ENCODE measurements at places on chromosomes 5 and 9. TPM values are rescaled to one million over a fixed set of nuclear protein-coding genes. Genes with fewer than 3 reads are reported as not detected.

Gene CDH10
- 0.13 TPM for total RNA-seq

Gene SLC36A2
- 1.8 TPM for total RNA-seq

Gene SOHLH1
- total RNA-seq, result not detected

Gene IFNA4
- not detected for total RNA-seq

Gene SCGB3A1
- 1.1 TPM for total RNA-seq

Gene SLC6A18
- not detected for total RNA-seq

Gene CAST
- 282 TPM for total RNA-seq

Gene SPATA31A1
- total RNA-seq, result not detected

Gene SLC6A19
- total RNA-seq, result 2.2 TPM

Gene TPPP
- 6.9 TPM for total RNA-seq

- DNase-seq, result no peak
These were observed 143.1 kb downstream of the FSTL4 start for GRCh38 chr5:133469252-133469651.

DNA sequence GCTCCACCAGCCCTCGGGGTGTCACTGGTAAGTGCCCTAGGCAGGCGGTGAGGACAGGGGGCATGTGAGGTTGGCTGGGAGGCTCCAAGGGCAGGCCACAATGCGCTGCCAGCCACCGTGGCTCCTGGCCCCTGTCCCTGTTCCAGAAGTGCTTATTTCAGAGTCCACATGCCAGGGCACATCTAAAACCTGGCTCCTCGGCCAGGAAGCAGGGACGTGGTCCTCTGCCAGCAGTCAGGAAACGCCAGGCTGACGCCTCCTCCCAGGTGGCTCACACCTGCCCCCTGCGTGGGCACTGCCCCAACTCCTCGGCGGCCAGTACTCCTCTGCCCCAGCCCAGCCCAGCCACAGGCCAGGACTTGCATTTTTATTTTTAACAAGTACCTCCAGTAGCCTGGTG lies 68.5 kb downstream of the SECISBP2 start:
- DNase-seq, result no peak

- peak; percentile 89 for DNase-seq
These were observed 118.4 kb upstream of the DPYSL3 start for GRCh38 chr5:147628058-147628895.

- DNase-seq, result no peak
These were observed 31.8 kb upstream of the PLCXD3 start for GRCh38 chr5:41542183-41542582.

GRCh38 chr9:88789785-88790184 lies 201.5 kb upstream of the S1PR3 start:
- no peak for DNase-seq

DNA sequence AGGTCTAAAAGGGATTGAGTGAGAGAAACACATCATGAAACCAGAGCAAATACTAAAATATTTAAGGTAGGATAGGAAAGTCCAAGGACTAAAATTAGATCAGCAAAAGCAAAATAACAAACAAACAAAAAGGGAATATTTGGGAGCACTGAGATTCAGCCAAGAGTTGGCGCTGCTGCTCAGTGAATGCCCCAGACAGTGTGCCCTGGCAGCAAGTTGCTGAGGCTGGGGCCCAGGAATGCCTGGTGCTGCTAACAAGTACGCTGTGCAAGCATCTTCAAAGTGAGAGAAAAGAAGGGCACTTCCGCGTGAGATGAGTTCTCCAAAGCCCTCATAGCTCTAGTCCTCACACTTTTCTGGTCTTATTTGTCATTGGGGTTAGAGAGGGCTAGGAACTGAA lies 603.3 kb downstream of the EFNA5 start:
- no peak for DNase-seq

GRCh38 chr9:121674952-121675351 lies 23.5 kb downstream of the DAB2IP start:
- no peak for DNase-seq

- DNase-seq, result peak; percentile 33
These were observed 42.1 kb downstream of the CACNA1B start for GRCh38 chr9:137919649-137920141.

GRCh38 chr9:90188656-90189055 lies 454.0 kb downstream of the DIRAS2 start:
- no peak for DNase-seq

DNA sequence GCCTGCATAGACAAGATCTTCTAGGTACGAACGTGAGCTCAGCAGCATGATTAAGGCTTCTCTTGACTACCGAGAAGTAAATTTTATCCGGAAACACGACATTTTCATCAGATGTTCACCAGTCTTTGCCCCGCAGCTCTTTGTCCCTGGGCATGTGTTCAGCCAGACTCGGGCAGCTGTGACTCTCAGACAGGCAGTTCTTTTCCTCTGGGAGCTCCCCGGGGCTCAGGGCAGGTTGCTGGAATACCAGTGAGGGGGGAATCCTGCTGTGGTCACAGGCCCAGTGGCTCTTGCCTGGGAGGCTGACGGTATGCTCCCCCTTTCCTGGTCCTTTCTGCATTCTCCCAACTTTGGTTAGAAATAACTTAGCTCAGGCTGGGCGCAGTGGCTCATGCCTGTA lies 186.1 kb downstream of the GNA14 start:
- no peak for DNase-seq

DNA sequence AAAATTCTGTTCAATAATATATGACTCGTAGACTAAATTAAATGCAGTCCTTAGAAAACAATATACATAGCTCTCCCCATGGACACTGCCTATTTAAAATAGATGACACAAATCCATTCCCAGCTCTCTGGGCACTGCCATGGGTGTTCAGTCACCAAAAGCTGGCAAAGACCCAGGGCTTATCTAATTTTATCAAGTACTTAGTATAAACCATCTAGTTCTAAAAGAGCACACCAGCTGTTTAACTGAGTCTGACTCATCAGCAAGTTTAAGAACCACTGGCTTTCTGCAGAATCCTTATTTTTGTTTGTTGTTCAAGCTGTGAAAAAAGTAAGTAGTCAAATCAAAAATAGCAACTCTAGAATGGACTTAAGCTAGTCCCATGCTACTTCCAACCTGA lies 107.6 kb downstream of the PLPP1 start:
- no peak for DNase-seq

GRCh38 chr9:100499866-100500265 lies 26.9 kb downstream of the TMEFF1 start:
- no peak for DNase-seq

DNA sequence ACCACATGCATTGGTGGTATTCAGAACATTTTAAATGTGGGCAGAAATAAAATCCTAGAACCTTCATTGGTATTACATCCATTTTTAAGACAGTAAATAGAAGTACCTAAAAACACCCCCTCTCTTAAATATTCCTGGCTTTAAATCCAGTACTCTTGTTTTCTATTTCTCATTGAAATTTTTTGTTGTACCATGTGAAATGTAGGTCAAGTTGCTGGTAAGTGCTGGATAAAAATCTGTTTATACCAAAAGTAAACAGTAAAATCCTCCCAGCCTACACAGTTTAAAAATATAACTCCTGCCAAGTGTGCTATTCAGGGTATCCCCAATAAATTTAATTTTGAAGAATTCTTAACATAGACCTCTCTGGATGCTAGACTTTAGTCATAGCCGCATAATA lies 75.0 kb upstream of the FST start:
- no peak for DNase-seq

DNA sequence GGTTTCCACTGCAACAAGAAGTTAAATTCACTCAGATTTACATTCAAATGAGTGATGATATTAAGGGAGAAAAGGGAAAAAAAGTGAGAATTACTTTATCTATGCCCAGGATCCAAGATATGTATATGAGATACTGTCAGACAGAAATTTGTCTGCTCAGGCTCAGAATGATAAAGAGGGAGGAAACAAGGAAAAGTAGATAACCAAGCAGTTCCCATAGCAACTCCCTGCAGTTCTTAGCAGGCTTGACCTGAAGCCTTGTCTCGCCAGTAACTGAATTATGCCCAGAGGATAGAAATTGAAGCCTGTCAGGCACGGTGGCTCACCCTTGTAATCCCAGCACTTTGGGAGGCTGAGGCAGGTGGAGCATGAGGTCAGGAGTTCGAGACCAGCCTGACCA lies 304.4 kb downstream of the TLE1 start:
- no peak for DNase-seq

DNA sequence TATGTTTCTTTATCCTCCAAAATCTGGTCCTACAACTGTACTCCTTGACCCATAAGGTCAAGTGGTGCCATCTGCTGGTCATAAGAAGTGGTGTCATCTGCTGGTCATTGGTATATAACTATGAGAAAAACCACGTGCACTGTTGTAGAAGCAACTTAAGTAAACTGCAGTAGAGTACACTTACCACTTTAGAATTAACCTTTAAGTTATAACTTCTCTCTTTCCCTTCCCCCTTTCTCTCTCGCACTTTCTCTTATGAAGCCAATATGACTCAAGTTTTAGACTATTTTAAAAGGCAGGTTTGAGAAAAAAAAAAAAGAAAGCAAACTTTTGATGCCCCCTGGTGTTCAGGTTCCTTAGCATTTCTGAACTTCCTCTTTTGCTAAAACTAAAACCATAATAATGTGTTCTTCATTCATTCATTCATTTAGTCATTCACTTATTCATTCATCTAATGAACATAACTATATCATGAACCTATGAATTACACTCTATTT lies 12.8 kb upstream of the MTAP start:
- peak; percentile 89 for DNase-seq

DNA sequence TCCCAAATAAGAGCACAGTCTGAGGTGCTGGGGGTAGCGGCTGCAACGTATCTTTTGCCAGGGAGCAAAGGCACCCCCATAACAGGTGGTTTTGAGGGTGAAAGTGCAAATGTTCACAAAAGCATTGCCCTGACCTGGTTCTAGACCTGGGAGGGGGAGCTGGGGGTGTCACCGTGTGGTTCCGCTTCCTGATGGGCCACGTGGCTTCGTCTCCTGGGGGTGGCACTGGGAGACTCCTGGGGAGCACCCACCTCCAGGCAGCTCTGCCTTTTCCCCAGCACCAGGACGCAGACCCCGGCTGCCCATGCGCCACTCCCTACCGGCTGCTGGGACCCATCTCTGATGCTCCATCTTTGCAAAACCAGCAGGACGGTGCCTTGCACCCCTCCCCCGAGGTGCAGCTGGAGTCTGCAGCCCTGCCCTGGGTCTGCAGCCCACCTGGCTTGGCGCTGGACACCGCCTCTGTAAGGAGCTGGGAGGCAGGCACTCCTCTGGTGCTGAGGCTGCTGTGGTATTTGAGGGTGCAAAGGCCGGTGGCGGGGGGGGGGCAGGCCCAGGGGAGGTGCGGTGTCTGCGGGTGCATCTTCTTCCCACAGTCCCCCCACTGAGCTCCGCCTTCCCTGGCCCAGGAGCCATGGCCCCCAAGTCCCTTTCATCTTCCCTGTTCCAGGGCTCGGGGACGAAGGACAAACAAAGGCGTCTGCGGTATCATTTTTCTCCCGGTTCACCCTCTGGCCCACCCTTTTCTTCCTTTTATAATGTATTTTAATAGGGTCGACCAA lies 29.8 kb upstream of the RXRA start:
- no peak for DNase-seq

- DNase-seq, result no peak
These were observed 466.4 kb downstream of the DMRTA1 start for GRCh38 chr9:22913026-22913425.

GRCh38 chr5:148808864-148809642 lies 17.4 kb upstream of the ADRB2 start:
- no peak for DNase-seq

- no peak for DNase-seq
These were observed 336.4 kb upstream of the MPDZ start for GRCh38 chr9:13615660-13616490.

DNA sequence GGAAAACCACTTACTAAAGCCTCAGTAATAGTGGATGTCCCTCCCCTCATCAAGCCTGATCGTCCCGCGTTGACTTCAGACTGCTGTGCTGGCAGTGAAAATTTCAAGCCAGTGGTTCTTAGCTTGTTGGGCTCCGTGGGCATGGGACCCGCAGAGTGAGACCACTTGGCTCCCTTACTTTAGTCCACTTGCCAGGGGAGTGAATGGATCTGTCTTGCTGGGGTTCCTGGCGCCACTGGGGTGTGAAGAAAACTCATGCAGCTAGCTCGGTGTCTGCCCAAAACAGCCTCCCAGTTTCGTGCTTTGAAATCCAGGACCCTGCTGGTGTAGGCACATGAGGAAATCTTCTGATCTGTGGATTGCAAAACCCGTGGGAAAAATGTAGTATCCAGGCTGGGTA lies 480.0 kb upstream of the IZUMO3 start:
- DNase-seq, result peak; percentile 42

- DNase-seq, result peak; percentile 30
These were observed 11.0 kb downstream of the SPARC start for GRCh38 chr5:151675611-151676313.

- no peak for DNase-seq
These were observed 42.7 kb downstream of the CYLC2 start for GRCh38 chr9:103037508-103038477.

GRCh38 chr5:172104021-172104420 lies 84.0 kb downstream of the STK10 start:
- no peak for DNase-seq

GRCh38 chr5:126884269-126884819 lies 107.4 kb downstream of the LMNB1 start:
- no peak for DNase-seq

- no peak for DNase-seq
These were observed 48.9 kb downstream of the VAV2 start for GRCh38 chr9:133943036-133943780.

DNA sequence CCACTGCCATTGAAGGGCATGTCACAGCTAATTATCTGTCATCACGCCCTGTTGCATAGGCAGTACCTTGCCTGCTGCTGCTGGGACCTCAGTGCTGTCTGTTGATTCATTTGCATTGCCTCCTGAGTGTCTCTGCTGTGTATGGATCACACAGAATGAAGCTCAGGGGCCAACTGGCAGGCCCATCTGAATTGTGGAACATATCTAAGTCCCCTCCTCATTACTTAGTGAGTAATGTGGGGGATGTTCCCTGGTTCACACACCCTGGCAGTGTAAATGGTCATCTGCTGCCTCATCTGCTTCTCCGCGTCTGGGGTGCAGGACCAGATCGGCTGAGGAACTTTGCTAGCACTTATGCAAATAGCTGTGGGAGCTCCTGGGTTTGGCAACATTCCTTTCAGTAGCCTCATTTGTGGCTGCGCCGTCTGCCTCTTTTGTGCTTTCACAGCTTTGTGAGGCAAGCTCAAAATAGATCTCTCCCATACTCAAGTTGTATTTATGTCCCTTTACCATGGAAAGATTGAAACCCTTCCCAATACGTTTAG lies 25.4 kb downstream of the TYRP1 start:
- no peak for DNase-seq

GRCh38 chr5:171421331-171422262 lies 2.1 kb downstream of the FGF18 start:
- DNase-seq, result peak; percentile 48

All from kidney (tissue), 22 donors.